ENCODE measurements at places on chromosomes 7 and 10.

DNA sequence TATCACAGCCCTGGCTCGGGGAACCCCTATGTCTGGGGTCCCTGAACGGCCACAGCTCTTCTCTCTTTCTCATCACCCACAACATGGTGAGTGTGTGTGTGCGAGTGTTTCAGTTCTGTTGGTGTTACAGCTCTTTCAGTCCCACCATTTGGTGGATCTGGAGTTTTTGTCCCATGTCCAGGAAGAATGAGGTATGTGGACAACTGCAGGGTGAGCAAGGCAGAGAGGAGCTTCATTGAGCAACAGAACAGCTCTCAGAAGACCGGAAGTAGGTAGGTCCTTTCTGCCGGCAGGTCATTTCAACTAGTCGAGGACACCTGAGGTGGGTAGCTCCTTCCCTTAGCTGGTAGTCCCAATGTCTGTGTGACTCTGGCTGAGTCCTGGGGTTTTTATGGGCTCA is 9.5 kb downstream of the PAX4 start:
- DNase-seq: no peak

DNA sequence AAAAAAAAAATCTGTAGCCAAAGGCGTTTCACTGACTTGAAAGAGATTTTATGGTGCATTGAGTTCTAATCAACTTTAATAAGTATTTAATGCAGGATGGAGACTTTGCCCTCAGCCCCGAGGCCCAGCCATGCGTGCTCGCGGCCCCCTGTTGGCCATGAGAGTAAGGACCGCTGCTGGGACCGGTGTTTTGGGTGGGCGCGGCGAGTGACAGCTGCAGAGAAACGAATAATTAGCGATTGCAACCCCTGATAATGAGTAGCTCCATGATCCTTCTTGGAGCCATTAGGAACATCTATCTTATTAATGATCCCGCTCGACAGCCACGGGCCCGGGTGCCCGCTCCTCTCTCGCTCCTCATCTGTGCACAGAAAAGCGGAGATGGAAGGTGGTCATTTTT is 347.4 kb downstream of the RPS24 start:
- DNase-seq: no peak

GRCh38 chr7:129574487-129574886 is 37.0 kb upstream of the NRF1 start:
- DNase-seq: no peak

GRCh38 chr7:66542049-66542448 is 86.6 kb upstream of the KCTD7 start:
- no peak for DNase-seq

GRCh38 chr7:137032436-137032835 is 164.0 kb downstream of the CHRM2 start:
- DNase-seq: no peak

- DNase-seq: no peak
Observed at GRCh38 chr7:30852308-30852684, 59.4 kb upstream of the AQP1 start.

DNA sequence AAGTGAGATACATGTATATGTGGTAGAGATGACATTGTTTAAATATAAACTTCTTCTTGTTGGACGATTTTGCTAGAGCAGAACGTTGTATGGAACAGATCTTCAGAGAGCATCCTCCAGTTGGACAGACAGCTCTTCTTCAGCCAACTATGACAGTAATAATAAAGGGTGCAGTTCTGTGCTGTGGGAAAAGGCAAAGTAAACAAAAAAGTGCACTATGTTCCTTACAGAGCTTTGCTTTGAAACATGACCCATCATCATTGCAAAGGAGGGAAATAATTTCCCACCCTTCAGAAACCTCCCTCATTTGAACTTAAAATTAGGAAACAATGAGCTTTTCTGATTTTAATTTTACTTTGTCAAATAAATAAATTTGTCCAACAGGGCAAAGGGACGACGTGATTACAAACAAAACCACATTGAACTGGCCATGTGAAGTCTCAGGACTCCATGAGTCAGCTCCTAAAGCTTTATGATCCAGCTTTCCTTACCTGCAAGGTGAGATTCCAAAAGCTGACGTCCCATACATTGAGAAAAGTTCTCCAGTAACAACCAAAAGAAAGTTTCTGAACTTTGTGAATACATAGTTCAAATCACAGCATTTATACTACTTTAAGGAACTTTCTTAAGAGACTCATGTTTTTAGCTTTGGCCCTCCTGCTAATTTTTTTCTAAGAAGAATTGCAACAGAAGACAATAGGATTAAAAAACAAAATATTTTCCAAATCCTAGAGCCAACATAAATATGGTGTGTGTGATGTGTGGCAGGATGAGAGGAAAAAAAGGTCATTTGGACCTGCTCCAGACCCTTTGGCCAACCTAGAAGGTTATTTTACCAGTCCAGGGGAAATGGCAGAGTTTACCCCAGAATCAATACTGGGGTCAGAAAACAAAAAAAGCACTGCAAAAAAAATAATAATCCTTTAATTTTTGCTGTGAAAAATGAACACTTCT is 565.4 kb upstream of the NRP1 start:
- no peak for DNase-seq

DNA sequence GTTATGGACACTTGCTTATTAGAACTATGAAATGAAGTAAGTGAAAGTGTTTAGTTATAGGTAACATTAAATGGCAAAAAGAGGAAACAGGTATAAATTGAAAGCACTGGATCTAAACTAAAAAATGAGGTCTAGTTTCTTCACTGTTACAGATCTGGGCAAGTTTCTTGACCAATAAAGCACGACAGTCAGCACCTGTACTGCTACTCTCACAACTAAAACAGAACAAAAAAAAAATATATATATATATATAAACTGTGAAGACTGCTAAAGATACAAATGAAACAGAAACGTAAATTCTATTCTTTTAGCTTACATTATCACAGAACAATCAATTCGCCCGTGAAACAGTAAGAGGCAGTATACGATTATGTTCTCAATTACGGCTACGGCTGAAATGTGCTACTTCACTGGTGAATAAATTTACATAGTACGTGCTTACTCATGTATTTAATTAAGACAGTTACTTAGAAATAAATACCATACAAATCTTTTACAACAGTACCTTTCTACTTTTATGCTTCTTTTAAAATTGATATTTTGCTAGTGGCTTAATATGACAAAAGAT is 4.2 kb downstream of the AHR start:
- no peak for DNase-seq

All from CMK (cell line).